Astrocyte of the cerebellum (primary cell): ENCODE measurements at places on chromosomes 12 and 14.

GRCh38 chr14:70909733-70910614, 2.7 kb downstream of the PCNX1 start:
- no peak for DNase-seq

- no peak for DNase-seq
Measured at GRCh38 chr12:14618983-14619382, 51.3 kb upstream of the PLBD1 start.

DNA sequence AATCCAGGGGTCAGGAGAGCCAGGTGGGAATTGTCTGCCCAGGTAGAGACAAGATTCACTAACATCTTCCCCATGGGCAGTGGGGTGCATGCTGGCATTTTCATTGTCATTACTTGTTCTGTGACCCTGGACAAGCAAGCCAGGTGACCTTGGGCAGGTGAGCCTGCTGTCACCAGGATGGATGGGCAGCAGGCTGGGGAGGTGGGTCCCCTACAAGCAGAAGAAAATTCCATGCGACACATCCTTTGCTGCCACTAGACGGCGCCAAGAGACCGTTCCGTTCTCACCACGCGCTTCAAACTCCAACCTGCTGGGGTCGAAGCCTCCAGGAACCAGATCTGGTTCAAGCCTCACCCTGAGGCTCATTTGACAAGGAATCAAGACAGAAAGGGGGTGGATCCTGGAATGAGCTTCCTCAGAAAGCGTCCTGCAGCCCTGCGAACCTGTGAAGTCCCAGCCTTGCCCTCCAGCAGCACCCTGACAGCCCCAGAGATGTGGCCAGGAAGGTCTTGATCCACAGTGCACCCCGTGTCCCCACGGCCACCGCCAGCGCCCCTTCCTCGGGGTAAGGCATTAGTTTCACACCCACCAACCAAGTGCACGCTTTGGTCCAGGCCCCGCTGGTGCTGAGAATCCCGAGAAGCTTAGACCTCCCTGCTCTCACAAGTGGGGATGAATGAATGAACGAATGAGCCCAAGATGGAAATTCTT, 3.2 kb upstream of the DYNC1H1 start:
- peak; percentile 57 for DNase-seq

GRCh38 chr14:93041830-93042229, 73.9 kb downstream of the ITPK1 start:
- DNase-seq, result no peak

DNA sequence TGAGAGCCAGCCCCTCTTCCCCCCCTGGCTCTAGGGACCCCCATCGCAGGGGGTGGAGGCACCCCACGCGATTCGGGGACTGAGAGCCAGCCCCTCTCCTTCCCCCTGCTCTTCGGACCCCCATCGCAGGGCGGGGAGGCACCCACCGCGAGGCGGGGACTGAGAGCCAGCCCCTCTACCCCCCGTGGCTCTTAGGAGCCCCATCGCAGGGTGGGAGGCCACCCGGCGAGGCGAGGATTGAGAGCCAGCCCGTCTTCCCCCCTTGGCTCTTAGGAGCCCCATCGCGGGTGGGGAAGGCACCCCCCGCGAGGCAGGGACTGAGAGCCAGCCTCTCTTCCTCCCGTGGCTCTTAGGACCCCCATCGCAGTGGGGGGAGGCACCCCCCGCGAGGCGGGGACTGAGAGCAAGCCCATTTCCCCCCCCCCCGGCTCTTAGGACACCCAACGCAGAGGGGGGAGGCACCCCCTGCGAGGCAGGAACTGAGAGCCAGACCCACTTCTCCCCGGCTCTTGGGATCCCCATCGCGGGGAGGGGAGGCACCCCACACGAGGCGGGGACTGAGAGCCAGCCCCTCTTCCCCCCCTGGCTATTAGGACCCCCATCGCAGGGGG, 45.6 kb downstream of the DDX11 start:
- DNase-seq, result no peak

GRCh38 chr14:96754845-96755184, 42.4 kb upstream of the VRK1 start:
- no peak for DNase-seq

DNA sequence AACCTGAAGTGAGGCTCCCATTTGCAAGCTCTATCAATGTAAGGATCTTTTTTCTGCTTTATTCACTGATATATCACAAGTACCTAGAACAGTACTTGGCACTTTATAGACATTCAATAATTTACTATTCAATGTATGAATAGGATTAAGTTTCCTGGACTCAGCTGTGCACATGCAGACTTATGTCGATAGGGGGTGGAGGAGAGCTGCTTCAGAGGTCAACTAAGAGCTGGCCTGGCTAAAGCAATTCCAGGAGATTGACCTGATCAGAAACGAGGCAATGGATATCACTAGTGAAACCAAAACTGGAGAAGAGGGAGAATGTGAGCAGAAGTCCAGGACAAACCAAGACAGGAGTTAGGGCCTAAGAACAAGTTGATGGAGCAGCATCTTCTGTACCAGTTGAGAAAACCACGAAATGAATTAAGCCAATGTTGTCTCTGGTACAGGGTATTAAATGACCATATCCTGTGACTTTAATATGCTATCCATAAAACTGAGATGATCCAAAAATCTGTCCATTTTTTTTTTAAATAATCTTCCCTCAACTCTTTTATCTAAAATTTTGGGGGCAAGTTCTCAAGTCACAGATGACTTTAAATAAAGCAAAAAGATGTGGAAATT, 169.2 kb downstream of the PIK3C2G start:
- DNase-seq, result peak; percentile 49

DNA sequence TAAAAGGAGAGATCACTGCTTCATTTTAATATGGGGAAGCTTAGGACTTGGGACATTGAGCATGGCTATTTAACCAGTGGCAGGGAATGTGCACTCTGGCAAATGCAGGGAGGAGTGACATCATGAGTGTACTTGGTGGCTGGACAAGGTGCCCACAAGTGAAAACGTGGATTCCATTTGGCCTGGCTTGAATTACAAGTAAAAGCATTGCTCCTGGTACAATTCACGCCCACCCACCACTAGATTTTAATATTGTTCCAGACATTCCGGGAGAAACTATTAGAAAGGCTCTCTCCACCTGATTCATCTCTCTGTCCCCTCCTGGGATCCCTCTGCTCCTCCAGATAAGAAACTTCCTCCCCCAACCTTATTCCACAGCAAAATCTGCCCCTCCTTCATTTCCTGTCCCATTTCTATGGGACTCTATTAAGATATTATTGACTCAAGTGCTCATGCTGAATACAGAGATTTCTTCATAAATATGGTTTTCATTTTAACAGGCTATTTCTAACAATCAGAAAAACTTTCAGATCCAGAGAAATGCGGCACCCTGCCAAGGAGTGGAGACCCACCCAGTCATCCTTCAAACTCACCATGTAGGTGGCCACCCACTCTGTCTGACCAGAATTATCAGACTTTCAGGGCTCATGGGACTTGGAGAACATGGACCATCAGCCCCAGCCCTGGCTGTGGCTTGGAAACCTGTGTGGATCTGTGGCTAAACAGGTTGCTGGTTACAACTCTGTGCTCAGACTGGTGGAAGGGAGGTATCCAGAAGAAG, 43.2 kb downstream of the SSPN start:
- DNase-seq, result no peak
